ENCODE measurements at places on chromosomes 7 and 10. TPM values are rescaled to one million over a fixed set of nuclear protein-coding genes. Genes with fewer than 3 reads are reported as not detected.

Gene NODAL
- total RNA-seq = not detected

Gene PRKAG2
- total RNA-seq = 9.5 TPM

Gene FAM25C
- not detected for total RNA-seq

Gene ADAMTS14
- 6.4 TPM for total RNA-seq

DNA sequence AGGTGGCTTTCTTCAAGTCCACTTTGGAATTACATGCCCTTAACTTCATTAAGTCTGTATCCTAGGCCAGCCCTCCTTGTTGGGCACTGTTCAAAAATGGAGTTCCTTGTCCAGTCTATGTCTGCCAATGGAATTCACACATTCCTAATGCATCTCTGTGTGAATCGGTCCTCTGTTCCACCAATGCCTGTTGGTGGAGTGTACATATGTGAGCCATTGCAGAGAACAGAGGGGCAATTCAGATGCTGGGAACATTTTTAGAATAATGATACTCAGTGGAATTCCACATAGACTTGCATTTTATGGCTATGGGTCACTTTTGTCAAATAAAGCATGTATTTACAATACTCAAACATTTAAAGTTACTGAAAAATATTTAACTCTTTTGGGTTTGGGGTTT, 108.3 kb downstream of the COL28A1 start:
- H3K27ac ChIP-seq = no peak overlapping the region
- H3K4me3 ChIP-seq = no peak overlapping the region
- H3K36me3 ChIP-seq = no peaks in the 10 kb centered on the region
- no peaks in the 10 kb centered on the region for H3K27me3 ChIP-seq

- no peaks in the 10 kb centered on the region for H3K27me3 ChIP-seq
- peaks cover 15% of the 10 kb centered on the region for H3K36me3 ChIP-seq
- peak within 1 kb of the TSS; percentile 87 for H3K4me3 ChIP-seq
- DNase-seq = peak; percentile 92
- H3K27ac ChIP-seq = peak within 1 kb of the TSS; percentile 75
- peaks cover 20% of the 10 kb centered on the region for H3K4me1 ChIP-seq
Measured at GRCh38 chr7:74083117-74083876, at the start of gene LIMK1. Gene LIMK1, plus strand, starts transcription at chr7:74083804. Its CDS starts 187 bp downstream, at chr7:74083991.

- H3K27ac ChIP-seq = no peak overlapping the region
- H3K27me3 ChIP-seq = no peaks in the 10 kb centered on the region
- DNase-seq = no peak
Measured at GRCh38 chr7:22351878-22352277, 5.1 kb downstream of the RAPGEF5 start.

GRCh38 chr10:5751601-5752253, 61.5 kb downstream of the GDI2 start:
- H3K27ac ChIP-seq = no peak overlapping the region
- no peaks in the 10 kb centered on the region for H3K27me3 ChIP-seq
- peaks cover 11% of the 10 kb centered on the region for H3K36me3 ChIP-seq
- no peaks in the 10 kb centered on the region for H3K4me1 ChIP-seq
